ENCODE measurements at places on chromosomes 4 and X.

- DNase-seq: no peak
Measured at GRCh38 chr4:13875181-13875580, 247.7 kb upstream of the BOD1L1 start.

DNA sequence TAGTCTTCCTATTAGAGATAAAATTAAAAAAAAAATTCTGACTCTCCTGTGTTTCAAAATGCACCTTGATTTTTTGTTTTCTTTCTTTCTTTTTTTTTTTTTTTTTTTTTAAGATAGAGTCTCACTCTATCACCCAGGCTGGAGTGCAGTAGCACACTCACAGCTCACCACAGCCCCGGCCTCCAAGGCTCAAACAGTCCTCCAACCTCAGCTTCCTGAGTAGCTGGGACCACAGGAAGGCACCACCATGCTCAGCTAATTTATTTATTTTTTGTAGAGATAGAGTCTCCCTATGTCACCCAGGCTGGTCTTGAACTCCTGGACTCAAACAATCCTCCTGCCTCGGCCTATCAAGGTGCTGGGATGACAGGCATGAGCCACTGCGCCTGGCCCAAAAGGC, 41.1 kb upstream of the TMEM184C start:
- no peak for DNase-seq

DNA sequence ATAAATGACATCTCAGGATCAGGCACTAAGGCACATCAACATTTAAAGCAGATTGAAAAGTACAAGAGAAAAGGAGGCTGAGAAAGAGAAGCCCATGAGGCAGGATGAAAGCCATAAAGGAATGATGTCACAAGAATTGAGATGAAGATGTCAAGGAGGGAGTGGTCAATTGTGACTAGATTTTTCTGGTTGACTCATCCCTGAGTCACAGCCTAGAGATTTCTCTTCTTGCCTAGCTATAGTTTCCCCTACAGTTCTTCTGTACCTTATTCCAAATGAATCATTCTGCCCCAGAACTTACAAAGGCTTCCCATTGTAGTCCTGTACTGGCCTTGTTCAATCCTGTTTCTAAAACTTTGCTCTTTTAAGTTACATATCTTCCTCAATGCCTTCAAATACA, 3.4 kb upstream of the USP53 start:
- no peak for DNase-seq

DNA sequence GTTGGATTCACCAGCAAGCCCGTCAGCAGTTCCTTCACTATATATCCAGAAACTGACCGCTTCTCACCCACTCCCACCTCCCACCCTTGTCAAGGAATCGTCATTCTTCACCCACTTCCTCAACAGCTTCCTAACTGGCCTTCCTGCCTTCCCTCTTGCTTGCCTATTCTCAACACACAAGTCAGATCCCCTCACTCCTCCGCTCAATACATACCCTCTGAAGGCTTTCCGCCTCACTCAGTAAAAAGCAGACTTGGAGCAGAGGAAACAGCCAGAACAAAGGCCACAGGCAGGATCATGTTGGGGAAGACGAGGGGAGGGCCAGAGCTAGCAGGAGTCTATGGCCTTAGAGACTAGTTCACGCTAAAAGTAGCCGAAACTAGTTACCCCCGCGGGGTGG, 23.7 kb downstream of the RWDD4 start:
- no peak for DNase-seq

- no peak for DNase-seq
Measured at GRCh38 chr4:10500776-10501175, 43.5 kb upstream of the ZNF518B start.

DNA sequence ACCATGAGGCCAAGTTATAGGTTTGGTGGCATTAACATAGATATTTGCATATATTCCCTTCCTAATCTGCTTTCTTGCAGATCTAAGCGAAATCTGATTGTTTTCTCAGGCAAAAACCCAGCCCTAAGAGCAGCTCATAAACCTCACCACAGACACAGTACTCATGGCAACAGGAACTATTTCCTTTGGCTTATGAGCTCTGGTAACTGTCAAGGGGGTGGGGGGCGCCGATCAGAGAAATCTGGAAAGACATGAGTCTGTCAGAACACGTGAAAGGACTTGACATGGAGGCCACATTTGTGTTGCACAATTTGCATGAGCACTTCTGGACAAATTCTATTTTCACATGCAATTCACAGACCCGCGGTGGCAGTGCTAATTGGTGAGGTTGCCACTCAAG, 83.7 kb downstream of the MGST2 start:
- no peak for DNase-seq
